Fibroblast of the conjunctiva (primary cell): ENCODE measurements at places on chromosomes 7 and 10.

- no peak for DNase-seq
Observed at GRCh38 chr10:106479636-106480035, 684.9 kb downstream of the SORCS1 start.

DNA sequence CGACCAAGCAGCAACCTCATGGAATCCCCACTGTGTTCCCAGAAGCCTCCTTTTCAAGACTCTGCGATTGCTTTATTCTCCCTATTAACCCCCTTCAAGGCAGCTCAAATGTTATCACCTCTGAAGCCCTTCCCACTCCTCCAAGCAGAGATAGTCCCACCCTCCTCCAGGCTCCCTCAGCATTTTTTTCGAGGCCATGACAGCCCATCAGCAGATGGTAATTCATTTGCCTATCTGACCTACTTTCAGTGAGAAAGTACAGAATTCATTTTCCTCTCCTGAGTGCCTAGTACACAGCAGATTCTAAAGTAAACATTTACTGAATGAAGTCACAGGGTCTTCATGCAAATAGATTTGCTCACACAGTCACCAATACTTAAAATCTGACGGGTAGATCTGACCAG, 47.8 kb downstream of the HERPUD2 start:
- DNase-seq = no peak

DNA sequence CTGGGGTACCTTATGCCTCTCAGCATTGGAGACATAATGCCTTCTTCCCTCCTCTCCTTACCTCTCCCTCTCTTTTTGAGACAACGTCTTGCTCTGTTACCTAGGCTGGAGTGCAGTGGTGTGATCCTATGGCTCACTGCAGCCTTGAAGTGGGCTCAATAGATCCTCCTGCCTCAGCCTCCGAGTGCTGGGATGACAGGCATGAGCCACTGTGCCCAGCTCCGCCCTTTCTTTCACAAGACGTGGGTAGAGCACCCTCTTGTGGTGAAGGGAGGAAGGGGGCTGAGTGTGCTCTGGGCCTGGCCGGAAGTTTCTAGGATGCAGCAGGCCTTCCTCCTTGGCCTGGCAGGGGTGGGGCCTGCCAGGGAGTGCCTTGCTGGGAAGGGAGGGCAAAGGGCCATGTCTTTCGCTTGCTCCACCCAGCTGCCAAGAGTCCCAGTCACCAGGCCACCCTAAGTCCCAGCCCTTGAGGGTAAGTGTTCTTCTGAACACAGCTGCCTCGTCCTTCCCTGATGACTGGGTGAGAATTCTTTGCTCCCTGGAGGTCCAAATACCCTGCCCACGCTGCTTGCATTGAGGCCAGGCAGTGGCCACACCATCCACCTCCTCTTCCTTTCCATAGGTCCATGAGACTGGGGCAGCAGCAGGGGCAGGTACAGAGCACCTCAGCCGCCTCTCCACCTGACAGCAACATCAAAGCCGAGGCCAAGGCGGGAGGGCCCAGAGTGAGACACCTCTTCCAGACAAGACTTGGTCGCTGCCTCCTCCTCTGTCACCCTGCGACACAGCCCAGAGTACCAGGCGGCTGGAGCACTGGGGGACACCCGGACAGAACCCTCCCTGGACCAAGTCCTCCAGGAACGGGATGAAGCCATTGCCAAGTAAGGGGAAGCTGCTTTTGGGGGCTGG, 3.7 kb downstream of the ABHD11 start:
- DNase-seq = peak; percentile 75

DNA sequence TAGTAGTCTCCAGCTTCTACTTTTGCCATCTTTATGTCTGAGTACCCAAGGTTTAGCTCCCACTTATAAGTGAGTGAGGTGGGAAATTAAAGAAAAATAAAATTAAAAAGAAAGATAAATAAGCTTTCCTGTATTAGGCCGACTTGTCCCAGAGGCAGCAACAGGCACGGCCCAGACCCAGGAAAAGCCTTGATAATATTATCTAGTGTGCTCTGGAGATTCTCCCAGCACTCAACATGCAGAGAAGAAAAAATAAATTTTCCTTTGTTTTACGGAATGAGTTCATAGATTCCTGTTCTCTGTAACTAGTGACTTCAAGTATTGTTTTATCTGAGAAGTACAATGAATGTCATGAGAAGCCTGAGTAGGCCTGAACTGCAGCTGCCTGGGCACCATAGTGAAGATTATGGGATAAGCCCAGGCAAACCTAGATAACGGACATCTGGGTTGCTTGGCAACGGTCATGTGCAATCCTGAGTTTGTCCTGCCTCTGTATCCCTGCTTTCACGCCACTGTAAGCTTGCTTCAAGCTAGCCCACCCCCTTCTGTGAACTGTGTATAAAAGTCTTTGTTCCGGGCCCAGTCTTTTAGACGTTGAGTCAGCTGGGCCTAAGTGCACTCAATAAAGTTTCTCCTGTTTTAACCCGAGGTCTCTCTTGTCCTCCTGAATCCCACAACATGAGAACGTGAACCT, 6.4 kb downstream of the ATE1 start:
- DNase-seq = no peak

DNA sequence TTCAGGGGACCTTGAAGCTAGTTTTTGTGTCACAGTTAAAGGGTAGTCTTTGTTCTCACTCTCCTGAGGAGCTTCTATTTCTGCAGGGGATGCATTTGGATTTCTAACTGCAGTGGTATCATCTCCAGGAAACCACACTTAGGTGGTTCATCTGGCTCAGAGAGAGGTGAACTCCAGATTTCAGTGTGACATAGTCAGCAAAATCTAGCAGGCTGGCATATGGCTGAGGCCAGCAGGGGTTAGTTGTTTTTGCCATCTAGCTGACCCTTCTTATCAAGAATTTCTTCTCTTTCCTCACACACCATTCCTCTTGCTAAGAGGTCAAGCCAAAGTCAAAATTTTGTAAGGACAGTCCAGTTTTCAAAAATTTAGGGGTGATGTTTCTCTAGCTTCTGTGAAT, 248.2 kb downstream of the REEP3 start:
- DNase-seq = no peak

GRCh38 chr7:143416565-143417149, 8.0 kb upstream of the EPHA1 start:
- DNase-seq = no peak

DNA sequence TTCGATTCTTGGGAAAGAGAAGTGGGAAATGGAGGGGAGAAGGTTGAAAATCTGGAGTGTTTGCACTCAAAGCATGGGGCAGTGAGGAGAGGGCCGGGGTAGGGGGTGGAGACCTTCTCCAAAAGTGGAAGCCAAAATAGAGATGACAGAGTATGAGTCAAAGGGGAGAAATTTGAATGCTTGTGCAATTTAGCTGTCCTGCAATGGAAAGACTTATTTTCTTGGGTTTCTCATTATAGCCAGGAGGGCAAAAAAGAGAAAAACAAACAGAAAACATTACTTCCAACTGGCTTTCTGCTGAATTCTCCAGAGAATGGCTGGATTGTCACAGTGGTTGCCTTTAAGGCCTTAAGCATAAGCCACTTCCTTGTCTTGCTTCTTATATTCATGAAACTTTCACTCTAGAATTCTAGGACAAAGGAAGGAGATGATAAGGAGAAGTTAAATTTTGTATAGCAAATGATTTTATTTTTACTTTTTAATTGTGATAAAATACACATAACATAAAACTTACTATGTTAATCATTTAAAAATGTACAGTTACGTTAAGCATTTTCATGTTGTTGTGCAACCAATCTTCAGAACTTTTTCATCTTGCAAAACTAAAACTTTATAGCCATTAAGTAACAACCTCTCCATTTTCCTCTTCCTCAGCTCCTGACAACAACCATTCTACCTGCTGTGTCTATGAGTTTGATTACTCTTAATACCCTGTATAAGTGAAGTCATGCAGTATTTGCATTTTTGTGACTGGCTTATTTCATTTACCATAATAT, 100.2 kb downstream of the GPR85 start:
- DNase-seq = peak; percentile 30

DNA sequence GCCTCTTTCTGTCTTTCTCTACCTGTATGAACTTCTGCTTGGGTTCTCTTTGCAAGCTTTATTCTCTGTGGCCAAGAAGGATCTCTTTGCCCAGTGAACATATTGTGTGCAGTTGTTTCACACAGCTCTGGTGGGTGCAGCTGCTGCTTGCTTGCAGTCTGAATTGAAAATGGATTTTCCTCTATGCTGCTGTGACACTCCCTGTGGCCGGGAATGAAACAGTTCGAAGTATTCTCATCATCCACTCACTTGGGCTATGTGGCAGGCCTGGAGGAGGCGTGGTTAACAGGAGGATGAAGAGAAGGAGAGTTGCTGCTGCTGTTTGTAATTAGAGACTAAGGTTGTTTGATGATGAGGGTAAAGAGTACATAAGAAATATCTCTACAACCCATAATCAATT, 28.4 kb upstream of the ITGA8 start:
- no peak for DNase-seq

GRCh38 chr7:96238976-96239766, 82.7 kb downstream of the SLC25A13 start:
- DNase-seq = no peak

DNA sequence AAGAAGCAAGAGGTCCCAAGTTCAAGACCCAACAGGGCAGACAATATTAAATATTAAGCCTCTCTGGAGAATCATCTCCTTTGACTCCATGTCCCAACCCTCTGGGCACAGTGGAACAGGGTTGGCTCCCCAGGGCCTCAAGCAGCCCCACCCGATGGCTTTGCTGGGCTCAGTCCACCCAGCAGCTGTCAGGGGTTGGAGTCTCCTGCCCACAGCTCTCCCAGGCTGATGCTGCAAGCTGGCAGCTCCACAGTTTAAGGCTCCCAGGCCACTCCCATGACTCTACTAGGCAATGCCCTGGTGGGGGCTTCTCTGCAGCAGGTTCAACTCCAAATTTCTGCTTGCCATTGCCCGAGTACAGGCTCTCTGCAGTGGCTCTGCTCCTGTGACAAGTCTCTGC, 55.1 kb downstream of the LARP4B start:
- no peak for DNase-seq

DNA sequence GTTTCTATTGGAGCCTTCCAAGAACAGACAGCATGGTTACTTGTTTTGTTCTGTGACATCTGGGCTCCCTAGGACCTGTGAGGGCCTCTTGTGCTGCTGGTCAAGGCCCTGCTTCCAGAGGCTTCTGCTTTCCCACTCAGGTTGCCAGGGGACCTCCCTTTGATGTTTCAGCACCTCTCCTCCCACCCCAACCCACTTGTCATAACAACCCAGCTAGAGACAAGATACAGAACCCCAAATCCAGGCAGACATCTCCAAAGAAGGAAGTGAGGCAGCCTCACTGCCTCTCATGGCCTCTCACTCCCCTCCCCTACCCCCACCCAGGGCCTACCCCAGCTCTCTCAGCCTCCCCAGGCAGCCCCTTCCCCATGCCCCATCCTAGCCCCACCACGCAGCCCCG, 11.3 kb downstream of the NFKB2 start:
- DNase-seq = no peak

DNA sequence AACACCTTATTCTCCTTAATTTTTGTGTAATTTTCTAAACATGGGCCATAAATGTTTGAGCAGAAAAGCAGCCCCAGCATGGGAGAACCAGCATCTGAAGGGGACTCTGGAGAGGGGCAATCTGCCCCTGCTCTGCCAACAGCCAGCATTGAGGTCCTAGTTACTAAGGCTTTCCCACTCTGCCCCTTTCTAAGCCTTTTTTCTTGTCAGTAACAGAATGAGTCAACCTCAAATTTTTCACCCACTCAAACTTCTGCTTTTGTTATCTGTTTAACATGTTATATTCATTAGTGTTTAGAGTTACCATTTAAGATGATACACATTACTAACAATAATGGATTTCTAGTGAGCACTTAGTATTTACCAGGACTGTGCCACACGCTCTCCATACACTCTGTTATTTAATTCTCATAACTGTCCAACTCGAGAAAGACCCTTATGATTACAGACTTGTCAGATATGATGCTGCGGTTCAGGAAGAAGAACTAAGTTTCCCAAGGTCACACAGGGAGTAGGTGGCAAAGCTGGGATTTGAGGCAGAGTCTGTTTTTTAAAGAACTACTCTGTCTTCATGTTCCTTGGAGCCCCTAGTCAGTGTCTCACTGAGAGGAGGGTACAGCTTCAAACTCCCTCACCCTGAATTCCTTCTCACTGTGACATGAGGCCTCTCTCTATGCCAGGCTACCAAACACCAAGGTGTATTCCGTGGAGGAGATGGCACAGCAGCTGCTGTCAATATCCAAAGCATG, 19.9 kb upstream of the GPAM start:
- no peak for DNase-seq

- DNase-seq = peak; percentile 42
Observed at GRCh38 chr10:42866115-42866995, 83.8 kb downstream of the BMS1 start.

- peak; percentile 87 for DNase-seq
Observed at GRCh38 chr10:125057158-125058001, 103.0 kb downstream of the CTBP2 start.

DNA sequence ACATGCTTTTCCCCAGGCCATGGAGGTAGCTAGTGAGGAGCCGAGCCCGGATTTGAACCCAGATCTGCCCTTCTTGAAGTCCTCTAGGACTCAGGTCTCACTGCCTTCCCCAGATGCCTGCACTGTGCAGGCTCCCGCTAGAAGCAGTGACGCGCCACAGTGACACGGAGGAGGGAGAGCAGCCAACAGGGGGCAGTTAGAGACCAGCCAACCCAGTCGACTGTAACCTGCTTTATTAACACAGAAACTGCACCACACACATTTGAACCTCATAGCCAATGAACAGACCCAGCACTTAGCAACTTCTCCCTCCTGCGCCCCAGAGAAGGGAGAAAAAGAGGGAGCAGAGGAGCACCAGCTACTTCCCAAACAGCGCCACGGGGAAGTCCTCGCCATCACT, 27.4 kb downstream of the PILRA start:
- no peak for DNase-seq

DNA sequence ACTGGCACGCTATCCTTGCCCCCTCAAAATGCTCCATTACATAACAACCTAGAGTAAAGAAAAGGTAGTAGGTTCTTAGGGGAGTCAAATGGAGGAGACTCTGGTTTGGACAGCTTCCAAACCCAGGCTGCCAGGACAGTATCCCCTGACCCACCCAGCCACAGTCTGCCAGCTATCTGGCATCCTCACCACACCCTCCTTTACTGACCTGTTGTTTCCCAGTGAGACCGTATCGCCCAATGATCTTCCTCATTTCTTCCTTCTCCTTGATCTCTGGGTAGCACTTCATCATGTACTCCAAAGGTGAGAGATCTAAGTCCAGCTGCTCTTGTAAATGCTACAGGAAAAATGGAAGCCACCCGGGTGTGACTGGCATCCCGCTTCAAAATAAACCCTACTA, 5.1 kb upstream of the H2BK1 start:
- DNase-seq = no peak

- DNase-seq = no peak
Observed at GRCh38 chr10:78895469-78895868, 173.3 kb upstream of the ZMIZ1 start.

- DNase-seq = no peak
Observed at GRCh38 chr7:139345042-139345441, 3.9 kb downstream of the FMC1 start.

GRCh38 chr10:89215511-89215910, 8.4 kb upstream of the CH25H start:
- DNase-seq = no peak

- DNase-seq = no peak
Observed at GRCh38 chr7:151306374-151306773, 35.2 kb upstream of the NUB1 start.
